ENCODE measurements at places on chromosomes 11 and 22. TPM values are rescaled to one million over a fixed set of nuclear protein-coding genes. Genes with fewer than 3 reads are reported as not detected.

GRCh38 chr11:64856382-64857227 is 12.2 kb upstream of the CDC42BPG start:
- no peak for DNase-seq

DNA sequence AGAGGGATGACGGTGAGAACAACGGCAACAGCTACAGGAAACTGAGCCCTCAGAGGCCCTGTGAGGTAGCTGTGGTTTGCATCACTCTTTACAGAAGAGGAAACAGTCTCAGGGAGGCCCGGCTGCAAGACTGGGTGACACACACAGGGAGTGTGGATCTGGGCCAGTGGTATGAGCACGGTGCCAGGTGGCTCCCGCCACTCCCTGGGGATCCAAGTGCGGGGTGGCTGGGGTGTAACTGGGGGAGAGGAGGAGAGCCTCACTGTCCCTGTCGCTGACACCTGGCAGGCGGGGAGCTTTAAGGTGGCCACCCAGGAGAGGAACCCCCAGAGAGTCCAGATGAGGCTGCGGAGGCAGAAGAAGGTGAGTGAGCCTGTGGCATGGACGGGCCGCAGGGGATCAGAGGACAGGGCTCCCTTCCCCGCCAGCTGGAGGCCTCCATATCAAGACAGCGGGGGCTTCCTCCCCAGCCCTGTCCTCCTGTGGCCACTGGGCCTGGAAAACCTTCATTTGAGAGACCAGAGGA is 5.6 kb downstream of the RGL4 start:
- peak; percentile 72 for DNase-seq

DNA sequence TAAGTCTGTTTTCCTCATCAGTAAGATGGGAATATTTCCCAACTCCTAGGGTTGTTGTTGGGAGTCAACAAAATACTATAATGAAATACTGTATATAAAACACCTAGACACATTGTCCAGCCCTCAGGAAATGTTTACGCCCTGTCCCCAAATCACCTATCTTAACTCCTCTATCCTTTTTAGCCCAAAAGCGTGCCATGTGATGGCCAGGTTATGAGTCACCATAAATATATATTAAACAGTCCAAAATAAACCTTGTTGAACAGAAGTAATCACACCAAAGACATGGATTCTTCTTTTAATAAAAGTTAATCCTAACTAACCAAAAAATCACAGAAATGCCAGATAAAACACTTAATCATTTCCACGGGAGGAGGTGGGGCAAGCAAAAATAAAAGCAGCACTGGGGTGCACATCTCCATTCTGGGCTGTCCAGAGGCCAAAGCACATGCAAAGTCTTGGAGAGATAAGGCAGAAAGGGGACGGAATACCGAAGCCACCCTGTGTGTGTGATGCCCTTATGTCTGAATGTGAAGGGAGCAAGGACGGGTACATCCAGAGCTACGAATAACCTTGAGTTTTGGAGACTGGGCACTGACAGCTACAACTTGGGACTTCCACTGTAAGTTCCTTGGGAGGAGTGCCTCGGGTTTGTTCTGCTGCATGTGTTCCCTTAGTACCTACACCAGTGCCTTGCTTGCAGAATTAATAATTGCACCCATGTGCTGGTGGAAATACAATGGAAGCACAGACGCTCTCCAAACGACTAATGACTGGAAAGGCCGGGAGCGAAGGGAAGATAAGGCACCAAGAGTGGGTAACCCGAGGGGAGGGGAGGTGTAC is 1.1 kb downstream of the OSBP start:
- DNase-seq, result no peak

GRCh38 chr11:114295676-114296604 is at the start of gene NNMT:
NNMT (plus strand) TSS chr11:114296399; CDS start chr11:114296557, 158 bp downstream.
- DNase-seq, result no peak

DNA sequence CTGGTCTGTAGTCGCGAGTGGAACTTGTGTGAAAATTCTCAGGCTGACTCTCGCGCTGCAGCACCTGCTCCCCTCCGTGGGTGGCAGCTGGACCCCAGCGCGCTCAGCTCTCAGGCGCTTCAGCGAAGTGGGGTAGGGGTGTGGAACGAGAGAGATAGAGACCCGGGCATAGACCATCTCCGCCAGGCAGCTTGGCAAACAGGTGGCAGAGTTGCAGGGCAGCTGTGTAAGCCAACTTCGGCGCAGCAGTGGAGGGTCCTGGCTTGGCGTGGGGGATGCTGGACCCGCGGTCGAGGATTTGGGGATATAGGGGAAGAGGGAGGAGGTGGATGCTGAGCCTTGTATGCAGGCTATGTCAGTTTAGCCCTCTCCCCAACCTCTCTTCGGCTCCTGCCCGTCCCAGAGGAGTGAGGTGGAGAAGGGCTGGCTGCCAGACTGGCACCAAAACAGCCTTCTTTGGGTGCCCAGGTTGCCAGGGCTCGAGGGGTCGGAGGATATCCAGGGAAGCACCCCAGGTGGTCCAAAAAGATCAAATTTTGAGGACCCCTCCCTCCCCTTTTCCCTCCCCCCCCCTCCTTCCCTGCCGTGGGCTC is 746 bp upstream of the CALCB start:
- DNase-seq, result no peak

DNA sequence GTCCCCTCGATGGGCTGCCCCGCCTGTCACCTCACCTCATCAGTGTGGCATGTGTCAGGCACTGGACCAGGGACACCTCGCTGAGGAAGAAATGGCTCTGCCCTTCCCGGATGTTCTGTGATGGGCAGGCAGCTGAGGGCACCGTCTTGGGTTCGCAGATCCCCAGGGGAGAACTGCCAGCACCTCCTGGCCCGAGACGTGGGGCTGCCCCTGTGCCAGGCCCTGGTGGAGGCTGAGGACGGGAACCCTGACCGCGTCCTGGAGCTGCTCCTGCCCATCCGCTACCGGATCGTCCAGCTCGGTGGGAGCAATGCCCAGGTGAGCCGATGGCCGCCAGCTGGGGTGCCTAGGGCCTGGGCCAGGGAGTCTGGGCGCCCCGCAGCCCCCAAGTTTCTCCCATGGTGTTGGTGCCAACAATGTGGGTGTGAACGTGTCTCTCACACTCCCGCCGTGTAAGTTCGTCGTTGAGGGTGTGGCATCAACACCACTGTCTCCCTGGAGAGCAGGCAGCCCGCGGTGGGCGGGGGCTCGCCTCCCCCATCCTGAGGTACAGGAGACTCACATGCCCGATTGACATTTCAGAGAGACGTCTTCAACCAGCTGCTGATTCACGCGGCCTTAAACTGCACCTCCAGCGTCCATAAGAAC is 7.3 kb upstream of the GTSE1 start:
- no peak for DNase-seq

DNA sequence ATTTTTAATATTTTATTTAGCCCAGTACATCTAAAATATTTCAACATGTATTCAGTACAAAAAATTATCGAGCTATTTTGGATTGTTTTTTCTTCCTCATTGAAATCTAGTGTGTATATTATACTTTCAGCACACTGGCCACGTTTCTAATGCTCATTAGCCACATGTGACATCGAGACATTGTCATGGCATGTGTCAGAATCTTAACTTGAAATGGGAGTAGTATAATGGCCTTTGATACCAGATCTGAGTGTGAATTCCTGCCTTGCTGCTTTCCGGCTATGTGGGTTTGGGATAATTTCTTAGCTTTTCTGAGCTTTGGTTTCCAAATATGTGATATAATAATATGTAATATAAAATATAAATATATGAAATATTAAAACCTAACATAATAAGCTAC is 54.3 kb downstream of the BCL2L13 start:
- no peak for DNase-seq

- DNase-seq, result no peak
These were observed 1.9 kb upstream of the ZBTB16 start for GRCh38 chr11:114057605-114058004.

- no peak for DNase-seq
These were observed 30.9 kb downstream of the SLC36A4 start for GRCh38 chr11:93166862-93167261.

GRCh38 chr11:2541881-2542361 is 97.1 kb downstream of the KCNQ1 start:
- no peak for DNase-seq

GRCh38 chr11:122807731-122808477 is 30.4 kb upstream of the CRTAM start:
- no peak for DNase-seq

- DNase-seq, result peak; percentile 46
These were observed 3.4 kb upstream of the MCAM start for GRCh38 chr11:119320240-119320775.

GRCh38 chr11:118401880-118402590 is 629 bp downstream of the ATP5MG start:
- DNase-seq, result no peak

DNA sequence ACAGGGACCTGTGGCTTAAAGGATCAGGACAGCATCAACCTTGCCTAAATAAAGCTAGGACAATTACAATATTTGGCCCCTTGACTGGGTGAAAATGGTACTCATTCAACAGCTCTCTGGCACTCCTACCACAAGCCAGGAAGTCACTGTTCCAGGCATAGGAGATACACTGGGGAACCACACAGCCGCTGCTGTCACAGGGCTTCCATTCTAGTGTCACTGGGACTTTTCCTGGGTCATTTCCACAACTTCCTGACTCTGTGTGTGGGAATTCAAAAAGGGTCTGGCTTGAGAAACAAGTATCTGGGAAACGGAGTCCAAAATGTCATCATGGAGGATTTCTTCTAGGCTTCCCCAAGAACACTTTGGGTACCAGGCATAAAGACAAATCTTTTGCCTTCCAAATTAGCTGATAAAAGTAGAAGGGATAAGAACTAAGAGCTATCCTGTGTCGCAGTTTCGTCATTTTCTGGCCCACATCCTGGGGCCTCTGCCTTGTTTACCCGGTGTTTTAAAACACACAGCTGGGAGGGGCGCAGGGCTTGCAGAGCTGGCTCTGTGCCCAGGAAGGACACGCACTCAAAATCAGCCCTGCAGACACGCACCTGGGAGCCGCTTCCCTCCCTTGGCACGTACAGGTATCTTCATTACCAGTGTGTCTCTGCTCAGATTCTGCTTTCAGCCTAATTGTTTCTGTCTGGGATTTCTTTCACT is 38.0 kb downstream of the TMEM45B start:
- DNase-seq, result peak; percentile 79

DNA sequence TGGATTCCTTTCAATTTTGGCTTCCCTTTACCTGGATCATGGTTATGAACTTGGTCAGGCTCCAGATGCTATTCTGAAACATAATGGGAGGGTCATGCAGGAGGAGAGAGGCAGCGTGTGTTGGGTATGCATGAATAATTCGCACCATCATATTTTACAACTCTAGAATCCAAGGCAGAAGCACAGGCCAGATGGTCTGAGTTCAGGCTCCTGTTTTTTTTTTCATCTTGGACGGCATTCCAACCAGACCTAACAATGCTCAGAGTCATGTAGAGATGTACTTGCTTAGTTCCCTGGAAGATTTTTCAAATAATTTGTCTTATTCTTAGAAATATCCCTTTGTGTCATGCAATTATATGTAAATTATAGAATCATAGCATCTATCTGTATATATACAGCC is 393.5 kb downstream of the JRKL start:
- DNase-seq, result no peak

GRCh38 chr11:83072350-83073242 is 899 bp upstream of the RAB30 start:
- no peak for DNase-seq

DNA sequence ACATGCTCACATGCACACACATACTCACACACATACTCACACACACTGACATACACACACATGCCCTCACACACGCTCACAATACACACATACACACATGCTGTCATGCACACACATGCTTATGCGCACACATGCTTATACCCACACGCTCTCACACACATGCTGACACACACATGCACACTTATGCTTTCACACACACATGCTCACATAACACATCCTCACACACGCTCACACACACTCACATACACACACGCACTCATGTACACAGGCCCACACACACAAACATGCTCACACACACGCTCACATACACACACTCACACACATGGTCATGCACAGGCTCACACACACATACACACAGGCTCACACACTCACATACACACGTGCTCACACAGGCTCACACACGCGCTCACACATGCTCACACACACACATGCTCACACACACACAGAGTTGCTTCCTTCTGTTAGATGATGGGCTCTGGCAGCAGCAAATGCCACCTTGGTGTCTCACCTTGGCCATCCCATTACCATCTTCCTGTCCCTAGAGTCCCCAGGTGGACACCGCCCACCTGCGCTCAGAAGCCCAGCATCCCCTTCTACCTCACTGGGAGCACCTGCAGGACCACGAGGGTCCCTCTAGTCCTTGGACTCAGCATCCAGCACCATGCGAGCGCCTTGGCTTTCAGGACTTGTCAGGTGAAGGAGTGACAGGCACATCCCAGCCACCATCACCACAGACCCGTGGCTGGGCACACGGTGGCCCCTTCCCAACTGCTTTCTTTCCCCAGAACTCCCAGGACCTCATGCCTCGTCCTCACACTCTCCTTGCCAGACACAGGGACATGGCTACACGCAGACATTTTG is 44.9 kb upstream of the CCND1 start:
- no peak for DNase-seq

- no peak for DNase-seq
These were observed 1.3 kb downstream of the DENND5A start for GRCh38 chr11:9263840-9264315.

DNA sequence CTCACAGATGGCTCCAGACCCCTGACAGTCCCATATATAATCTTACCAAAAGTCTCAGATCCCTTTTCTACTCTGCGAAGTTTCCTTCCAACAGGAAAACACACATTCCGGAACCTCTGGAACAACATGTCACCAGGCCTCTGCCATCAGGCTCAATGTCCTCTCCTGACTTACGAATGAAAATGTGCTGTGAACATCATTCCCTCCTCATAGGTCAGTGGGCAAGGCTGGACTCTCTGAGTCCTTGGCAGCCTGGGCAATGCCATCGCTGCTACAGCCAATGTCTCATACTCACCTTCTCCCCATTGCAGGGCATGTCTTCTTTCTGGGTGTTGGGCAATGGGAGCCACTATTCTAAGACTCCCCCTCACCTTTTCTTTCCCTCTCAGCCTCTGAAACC is 1.7 kb upstream of the HPX start:
- DNase-seq, result no peak

GRCh38 chr11:118634431-118635236 is 27.2 kb downstream of the PHLDB1 start:
- DNase-seq, result peak; percentile 85

The NCR3LG1 gene
- total RNA-seq, result 3.6 TPM

The GAL3ST3 gene
- total RNA-seq, result not detected

The ZBTB16 gene
- total RNA-seq, result 110 TPM

The SCGB1C1 gene
- total RNA-seq, result not detected

The FXYD6 gene
- 34.0 TPM for total RNA-seq

The GGTLC3 gene
- total RNA-seq, result 6.1 TPM

The ZFPL1 gene
- total RNA-seq, result 36.8 TPM

The BAIAP2L2 gene
- 6.3 TPM for total RNA-seq

The COPB1 gene
- 78.6 TPM for total RNA-seq

The MPZL3 gene
- total RNA-seq, result 2.3 TPM

The MGAT3 gene
- total RNA-seq, result 18.4 TPM

The UBQLN3 gene
- total RNA-seq, result 0.46 TPM

The GRM5 gene
- 0.30 TPM for total RNA-seq

All from upper lobe of left lung (tissue), 6 donors.